Omental fat pad (tissue), 4 donors: ENCODE measurements at places on chromosomes 1 and 21. TPM values are rescaled to one million over a fixed set of nuclear protein-coding genes. Genes with fewer than 3 reads are reported as not detected.

The YBX1 gene
- 860 TPM for total RNA-seq

The ACTL8 gene
- not detected for total RNA-seq

The CHI3L1 gene
- total RNA-seq, result 207 TPM

The TRIM67 gene
- total RNA-seq, result not detected

The CD34 gene
- 79.6 TPM for total RNA-seq

The OR6N1 gene
- total RNA-seq, result not detected

The TFF3 gene
- total RNA-seq, result 1.8 TPM

The HES3 gene
- total RNA-seq, result not detected

The PYHIN1 gene
- 3.6 TPM for total RNA-seq

The CCDC30 gene
- total RNA-seq, result 2.4 TPM

The F5 gene
- total RNA-seq, result 5.0 TPM

The AMY1A gene
- total RNA-seq, result not detected

The S100A7 gene
- total RNA-seq, result not detected

The PTGER3 gene
- 343 TPM for total RNA-seq

The CRYAA gene
- not detected for total RNA-seq

The NLRP3 gene
- 16.7 TPM for total RNA-seq

The KIF2C gene
- total RNA-seq, result 0.19 TPM

The SH2D1B gene
- 0.19 TPM for total RNA-seq

The BARHL2 gene
- not detected for total RNA-seq

The OR2T8 gene
- total RNA-seq, result not detected
